ENCODE measurements at places on chromosomes 3 and 15.

GRCh38 chr15:98043160-98044014, 82.9 kb downstream of the ARRDC4 start:
- no peak for DNase-seq

- no peak for DNase-seq
Measured at GRCh38 chr15:51229907-51230330, 108.5 kb downstream of the CYP19A1 start.

GRCh38 chr3:130854208-130854864, 39.5 kb upstream of the ATP2C1 start:
- DNase-seq: no peak

- no peak for DNase-seq
Measured at GRCh38 chr3:194879991-194880939, 194.6 kb downstream of the FAM43A start.

- DNase-seq: no peak
Measured at GRCh38 chr15:63940966-63941620, 105.2 kb downstream of the DAPK2 start.

DNA sequence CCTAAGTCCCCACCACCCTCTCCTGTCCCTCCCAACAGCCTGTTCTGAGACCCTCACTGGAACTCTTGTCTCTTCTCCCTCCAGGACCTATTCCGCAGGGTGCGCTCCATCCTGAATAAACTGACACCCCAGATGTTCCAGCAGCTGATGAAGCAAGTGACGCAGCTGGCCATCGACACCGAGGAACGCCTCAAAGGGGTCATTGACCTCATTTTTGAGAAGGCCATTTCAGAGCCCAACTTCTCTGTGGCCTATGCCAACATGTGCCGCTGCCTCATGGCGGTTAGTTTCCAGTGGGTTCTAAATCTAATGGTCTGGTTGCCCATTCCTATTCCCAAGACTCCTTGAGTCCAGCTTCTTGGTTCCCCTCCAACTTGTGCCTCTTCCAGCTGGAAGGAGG, 9.3 kb downstream of the EIF4G1 start:
- DNase-seq: no peak

GRCh38 chr3:141380987-141381386, 12.7 kb downstream of the ZBTB38 start:
- DNase-seq: no peak

DNA sequence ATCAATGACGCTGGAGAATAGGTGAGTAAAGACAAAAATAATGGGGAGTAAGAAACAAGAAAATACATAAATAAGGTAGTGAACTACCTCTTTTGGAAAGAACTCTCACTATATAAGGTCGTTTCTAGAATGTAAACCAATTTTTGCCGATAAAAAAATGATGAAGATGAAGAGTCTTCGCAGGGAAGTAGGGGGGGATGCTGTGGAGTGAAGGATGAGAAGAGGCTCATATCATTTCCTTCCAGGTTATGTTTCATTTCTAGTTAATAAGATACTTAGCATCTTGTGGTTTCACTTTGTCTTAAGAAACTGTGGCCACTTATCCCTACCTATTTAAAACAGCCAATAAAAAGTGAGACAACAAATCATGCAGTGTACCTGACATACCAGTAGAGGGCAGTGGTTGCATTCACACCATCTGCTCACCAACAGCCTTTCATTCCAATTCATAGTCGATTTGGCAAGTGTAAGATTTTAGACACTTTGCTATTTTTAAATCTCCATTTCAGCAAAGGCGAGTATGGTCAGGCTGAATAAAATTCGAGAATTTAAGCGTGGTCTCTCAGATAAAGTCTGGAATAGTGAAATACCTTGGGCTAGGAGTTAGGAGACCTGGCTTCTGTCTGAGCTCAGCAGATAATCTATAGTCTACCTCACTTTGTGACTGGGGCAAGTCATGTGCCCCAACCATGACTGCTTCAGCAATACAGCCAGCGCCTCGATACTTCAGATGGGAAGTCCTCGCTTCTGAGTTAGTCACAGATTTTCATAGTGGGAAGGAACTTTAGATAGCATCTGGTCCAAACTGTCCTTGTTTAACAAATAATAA, 28.9 kb upstream of the ICE2 start:
- DNase-seq: no peak

DNA sequence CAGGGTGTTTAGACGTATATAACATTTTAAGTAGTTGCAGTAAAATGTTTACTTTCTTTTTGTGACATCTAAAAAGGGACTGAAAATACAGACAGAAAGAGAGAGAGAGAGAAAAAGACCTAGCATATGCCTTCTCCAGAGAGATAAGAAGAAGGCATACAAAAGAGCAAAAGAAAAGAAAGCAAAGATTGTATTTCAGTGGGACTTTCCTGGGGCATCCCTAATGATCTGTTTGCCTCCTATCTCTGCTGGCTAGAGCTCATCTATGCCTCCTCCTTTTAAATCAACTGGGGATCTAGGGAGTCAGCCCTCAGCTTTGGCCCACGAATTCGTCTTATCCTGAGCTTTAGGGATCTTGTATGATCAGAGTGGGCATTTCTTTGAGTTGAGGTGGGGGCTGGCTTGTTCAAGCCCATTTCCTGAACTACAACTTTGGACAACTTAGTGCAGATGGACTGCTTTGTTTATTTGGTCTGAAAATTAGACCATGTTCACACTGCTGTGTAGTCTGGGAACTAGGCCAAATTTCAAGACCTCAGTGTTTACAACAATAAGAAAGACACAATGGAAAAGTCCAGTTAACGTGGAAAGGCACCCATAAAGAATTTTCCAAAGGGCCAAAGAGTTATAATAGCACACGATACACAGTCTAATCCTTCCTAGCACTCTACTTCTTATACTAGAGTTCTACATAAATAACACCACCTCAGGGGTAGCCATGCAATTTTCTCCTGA, 61.0 kb downstream of the ATP8B4 start:
- DNase-seq: no peak

DNA sequence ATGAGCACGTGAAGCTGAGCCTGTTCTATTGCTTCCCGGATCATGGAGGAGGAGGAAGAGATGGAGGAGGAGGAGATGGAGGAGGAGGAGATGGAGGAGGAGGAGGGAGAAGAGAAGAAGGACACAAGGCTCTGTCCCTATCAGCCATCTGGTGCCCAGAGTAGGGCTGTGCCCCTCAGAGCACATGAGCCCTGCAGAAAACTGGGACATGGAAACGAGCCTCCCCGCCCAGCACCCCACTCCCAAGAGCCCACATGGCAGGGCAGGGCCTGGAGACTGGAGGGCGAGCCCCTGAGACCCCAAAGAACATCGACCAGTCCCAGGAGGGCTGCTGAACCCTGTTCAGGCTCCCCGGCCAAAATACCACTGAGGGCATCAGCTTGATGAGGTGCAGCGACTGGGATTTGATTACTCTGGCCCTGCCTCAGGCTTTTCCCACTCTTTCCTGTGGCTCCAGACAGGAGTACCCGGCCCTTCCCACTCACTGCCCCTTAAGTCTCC, 285.6 kb downstream of the UACA start:
- no peak for DNase-seq

DNA sequence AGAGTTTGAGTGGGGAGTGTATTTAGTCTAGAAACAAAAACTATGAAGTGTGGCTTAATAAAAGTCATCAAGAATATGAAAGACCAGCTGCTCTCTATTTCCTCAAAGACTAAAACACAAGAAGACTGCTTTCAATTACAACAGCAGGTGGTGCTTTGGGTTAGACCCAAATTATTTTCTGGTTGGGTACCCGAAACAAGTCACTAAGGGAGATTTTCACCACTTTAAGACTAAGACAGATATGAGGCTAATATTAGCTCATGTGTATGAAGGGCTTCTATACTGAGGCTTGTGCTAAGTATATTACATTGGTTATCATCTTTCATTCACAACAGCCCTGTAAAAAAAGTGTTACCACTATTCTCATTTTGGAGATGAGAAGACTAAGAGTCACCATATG, 43.1 kb downstream of the COL8A1 start:
- DNase-seq: no peak

DNA sequence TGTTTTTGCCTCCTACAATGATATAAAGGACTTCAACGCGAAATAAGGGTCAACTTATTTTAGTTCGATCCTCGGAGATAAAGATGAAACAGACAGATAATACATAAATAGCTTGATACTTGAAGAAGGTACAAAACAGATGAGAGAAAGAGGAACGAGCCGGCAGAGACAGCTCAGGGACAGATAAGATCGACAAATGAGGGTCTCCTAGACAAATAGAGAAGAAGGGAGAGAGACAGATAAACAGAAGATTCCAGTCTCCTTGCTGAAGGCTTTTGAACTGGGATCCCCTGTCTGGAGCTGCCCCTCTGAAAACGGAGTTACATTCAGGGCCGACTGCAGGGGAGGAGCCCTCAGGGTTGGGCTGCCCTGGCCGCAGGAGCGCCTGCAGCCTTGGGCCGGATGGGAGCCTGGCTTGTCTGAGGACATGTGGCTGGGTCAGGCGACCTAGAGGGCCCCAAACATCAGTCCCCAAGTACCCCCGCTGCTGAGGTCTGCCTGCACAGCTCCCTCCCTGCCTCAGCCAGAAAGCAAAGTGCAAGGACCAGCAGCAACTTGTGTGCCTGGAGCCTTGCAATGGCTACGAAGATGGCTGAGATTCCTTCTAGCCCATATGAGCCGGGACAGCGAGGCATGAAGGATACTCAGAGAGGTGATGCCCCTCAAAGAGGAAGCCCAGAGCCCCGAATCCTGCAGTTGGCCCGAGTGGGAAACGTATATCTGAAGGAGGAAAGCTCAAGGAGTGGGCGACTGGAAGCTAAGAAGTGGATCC, 926 bp upstream of the SKOR1 start:
- no peak for DNase-seq

DNA sequence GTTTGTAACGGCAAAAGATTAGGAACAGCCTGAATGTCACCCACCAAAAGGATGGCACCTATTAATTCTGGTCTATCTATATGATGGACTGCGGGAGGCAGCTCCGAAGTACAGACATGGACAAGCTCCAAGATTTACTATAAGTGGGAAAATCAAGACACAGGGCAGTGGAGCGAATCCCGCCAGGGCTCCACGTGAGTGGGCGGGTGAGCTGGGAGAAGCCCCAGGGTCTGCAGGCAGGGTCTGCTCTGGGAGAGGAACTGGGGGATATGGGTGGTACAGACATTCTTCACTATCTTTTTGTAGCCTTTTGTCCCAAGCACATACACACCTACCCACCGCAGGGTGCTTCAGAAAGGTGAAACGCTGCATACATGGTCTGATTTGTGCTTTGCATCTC, 38.2 kb upstream of the SPTBN5 start:
- no peak for DNase-seq

GRCh38 chr3:190064112-190064511, 56.6 kb downstream of the P3H2 start:
- no peak for DNase-seq

DNA sequence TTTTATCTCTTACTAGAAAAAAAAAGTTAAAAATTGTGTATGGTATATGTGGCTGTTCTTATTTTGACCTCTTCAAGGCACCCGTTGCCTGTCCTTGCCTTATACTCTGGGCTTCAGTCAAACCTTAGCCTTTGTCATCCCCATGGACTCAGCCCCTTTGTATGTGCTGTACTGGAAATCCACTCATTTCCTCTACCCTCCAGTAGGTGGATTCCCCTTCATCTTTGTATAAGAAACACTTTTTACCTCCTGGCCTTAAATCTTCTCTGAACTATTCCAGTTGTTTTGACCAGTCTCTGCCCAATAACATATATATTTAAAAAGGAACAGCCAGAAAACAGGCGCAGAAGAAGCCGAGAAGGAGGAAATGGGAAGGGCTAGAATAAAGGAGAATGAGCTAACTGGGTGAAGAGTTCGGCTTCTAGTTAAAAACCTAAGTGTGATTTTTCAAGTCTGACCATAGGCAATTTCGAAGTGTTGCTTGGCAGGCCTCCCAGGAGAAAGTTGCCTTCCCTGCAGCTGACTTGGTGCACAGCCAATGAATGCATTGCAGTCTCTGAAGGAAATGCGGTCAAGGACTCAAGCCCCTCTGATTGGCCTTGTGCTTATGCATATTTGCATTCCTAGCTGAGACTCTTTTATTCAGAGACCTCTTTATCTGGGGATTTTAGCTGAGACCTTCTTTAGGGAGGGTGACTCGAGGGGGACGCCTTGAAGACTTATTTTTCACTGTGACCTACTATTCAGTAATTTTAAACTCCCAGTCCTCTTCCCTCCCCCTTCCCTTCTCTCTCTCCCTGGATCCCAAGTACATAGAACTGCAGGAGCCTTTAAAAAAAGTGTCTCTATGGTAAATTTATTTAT, 277.4 kb downstream of the ROBO1 start:
- no peak for DNase-seq

GRCh38 chr15:89378296-89379151, 43.9 kb upstream of the POLG start:
- no peak for DNase-seq

- no peak for DNase-seq
Measured at GRCh38 chr3:44036850-44037249, 204.8 kb upstream of the TOPAZ1 start.

- no peak for DNase-seq
Measured at GRCh38 chr3:42120866-42121265, 29.7 kb downstream of the TRAK1 start.

- no peak for DNase-seq
Measured at GRCh38 chr15:89462198-89462912, 34.0 kb downstream of the RHCG start.

GRCh38 chr3:9884555-9885165, 4.6 kb upstream of the CIDEC start:
- DNase-seq: no peak

DNA sequence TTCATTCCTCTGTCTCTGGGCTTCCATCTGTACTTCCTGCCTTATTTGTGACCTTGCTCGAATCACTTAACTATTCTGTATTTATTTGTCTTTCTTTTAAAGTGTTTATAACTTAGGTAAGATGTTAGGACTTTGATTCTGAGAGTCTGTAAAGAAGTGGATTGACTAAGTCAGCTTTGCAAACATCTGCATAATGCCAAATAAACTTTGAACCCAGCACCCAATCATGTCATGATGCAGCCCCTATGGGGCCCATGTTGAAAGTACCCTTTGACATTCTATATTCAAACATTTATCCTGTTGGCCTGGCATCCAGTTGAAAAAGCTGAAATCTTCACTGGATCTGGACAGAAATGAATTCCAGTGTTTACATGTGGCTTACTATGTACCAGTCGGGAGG, 3.8 kb upstream of the MYRIP start:
- no peak for DNase-seq

DNA sequence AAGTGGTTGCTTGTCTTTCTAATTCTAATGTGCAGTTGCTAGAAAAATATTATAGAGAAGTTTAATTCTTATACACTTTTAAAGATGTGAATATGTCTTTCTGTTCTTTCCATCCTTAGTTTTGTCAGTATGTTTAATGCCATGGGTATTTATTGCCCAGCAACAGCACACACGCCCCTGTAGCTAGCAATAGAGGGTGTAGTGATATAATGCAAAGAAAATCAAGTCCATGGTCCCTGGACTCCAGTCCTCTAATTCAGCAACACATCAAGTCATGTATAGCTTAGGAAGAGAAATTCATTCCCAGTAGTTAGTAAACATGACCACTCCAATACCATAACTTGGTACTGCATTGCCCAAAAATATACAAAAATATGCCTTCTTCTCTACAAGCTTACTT, 292.4 kb upstream of the NR2F2 start:
- DNase-seq: no peak

Measured in activated CD4-positive, alpha-beta T cell treated with anti-CD3 and anti-CD28 coated beads for 24 hours (primary cell).